ENCODE measurements at places on chromosomes 7 and 10.

- DNase-seq: no peak
Measured at GRCh38 chr7:63028376-63029206, 970.1 kb upstream of the ZNF722 start.

DNA sequence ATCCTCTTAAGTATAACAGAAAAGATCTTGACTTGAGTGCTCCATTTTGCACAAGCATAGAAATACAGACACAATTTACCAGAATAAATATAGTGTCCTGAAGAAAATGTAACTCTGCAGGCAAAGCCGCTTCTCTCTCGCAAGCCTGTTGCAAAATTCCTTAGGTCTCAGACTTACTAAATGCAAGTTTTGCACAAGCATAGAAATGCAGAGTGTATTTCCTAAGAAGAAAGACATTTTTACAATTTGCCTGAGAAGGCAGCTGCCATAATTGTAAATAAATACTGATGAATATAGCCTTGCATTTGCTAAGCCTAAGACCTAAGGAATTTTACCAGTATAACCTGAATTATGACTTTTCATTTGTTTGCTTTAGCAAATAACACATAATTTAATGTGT is 67.1 kb downstream of the AGMO start:
- no peak for DNase-seq

- no peak for DNase-seq
Measured at GRCh38 chr7:32062150-32062549, 8.1 kb downstream of the PDE1C start.

GRCh38 chr10:97063271-97063982 is 122.3 kb downstream of the SLIT1 start:
- no peak for DNase-seq

DNA sequence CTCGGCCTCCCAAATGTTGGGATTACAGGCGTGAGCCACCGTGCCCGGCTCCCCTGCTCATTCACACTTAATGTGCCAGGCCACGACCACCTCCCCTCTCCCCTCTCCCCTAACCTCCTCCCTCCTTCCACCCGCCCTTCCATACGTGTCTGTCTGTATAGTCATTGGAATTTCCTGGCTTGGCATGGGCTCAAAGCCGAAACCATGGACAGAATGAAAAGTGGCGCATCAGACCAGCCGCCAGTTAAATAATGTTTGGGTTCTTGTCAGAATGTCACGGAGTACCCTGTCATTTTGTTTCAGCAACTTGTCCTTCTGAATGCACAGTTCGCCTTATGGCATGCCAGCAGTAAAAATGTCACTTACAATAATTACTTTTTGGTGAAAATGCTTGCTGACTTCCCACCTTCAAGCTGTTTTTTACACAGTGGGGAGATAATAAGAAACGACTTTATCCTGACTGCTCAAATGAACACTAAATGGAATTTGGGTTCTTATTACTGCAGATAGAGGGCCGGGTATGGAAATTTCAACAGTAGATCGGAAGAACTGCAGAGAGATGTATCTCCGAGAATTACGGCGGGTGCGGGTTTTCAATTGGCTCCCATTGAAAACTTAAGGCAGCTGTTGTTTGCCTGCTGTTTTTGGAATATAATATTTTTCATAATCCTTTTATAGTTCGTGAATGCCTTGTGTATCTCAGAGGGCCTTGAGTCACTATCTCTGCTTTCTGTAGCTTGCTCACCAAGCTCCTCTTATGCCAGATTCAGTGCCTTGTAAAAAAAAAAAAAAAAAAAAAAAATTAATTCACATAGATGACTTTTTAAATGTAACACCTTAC is 65.5 kb upstream of the SH2B2 start:
- no peak for DNase-seq

DNA sequence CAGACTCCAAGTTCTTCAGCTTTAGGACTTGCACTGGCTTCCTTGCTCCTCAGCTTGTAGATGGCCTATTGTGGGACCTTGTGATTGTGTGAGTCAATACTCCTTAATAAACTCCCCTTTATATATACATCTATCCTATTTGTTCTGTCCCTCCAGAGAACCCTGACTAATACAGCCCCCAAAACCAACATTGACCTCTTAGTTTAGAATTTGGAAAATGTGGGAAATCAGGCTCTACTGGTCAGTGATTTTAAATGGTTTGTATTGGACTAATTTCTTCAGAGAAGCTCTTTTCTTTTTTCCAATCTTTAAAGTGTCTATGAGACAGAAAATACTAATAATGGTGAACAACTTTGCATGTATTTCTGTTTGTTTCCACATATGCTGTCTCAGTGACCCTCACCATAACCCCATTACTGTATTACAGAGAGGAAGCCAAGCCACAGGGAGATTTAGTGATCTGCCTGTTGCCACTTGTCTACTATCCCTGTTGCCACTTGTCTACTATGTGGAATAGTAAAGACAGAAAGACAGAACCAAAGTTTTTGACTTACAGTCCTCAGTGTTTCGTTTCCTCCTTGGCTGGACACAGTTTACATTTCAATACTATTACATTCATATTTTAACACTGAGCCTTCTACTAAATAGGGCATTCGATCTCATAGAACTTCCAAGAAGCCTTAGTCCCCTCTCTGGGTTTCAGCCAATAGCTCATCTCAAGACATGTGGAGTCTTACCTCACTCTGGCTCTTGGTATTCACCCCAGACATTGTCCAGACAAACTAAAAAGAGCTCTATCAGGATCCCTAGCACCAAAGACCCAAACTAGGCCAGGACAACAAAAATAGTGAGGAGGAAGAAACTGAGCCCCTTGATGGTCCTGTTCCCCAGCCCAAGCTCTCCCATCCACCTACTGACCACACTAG is 121.0 kb downstream of the AKR1D1 start:
- DNase-seq: no peak

DNA sequence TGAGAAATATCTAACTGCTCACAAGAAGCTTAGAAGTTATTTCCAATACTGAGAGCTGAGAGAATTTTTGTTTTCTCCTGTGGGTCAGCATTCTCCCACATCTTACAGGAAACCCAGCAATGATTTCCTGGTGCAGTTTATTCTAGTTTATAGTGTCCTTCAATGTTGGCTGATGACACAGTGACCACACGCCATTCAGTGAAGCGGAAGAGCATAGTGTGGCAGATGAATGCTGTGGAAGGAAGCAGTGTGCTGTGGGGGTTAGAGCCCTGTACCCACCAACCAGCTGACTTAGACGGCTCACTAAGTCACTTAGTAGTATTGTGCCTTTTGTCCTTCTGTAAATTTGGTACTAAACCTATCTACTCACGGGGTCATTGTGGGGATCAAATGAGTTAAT is 1.4 kb upstream of the TMEM26 start:
- no peak for DNase-seq

DNA sequence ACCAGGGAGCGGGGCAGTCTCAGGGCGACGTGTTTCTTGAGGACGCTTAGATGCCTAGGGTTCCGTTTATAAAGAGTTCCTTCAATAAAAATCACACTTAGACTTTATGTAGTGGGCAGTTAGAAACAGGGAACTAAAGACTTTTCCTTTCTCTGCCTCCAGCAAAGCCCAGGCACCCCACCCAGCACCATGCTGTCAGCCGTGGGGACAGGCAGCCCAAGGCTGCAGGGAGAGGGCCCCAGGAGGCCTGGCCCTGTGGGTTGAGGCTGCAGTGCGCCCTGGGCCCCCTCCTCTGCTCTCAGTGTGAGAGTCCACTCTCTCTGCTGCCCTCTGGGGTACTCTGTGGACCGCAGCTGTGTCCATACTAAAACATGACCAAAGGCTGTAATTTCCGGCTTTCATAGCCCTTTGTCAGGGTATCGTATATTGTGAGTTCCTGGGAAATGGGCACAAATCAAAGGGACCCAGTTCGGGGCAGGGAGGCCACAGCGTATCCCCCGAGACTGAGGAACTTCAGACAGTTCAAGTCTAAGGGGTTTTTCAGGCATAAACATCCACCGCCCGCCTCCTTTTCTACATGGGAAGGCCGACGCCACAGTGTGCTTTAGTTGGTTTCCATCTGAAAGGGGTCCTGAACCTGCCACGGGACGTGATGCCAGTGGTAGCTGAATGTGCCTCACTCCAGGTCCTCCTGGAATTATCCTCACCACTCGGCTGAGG is 59.7 kb downstream of the DNAJB6 start:
- DNase-seq: no peak

- no peak for DNase-seq
Measured at GRCh38 chr7:143016996-143017395, 9.9 kb downstream of the OR9A2 start.

GRCh38 chr7:23594879-23595604 is 2.1 kb upstream of the CCDC126 start:
- DNase-seq: no peak

DNA sequence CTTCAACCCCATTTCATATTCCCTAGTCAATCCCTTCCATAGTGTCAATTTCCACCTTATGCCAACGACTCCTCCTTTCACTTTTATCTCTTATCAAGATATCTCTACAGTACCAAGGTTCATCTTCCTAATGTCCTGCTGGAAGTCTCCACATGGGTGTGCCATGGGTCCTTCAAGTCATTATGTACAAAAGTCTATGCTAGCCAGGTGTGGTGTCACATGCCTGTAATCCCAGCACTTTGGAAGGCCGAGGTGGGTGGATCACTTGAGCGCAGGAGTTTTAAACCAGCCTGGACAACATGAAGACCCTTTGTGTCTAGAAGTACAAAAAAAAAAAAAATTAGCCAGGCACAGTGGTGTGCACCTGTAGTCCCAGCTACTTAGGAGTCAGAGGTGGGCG is 47.6 kb downstream of the PRTFDC1 start:
- no peak for DNase-seq

GRCh38 chr7:64863021-64863420 is 40.1 kb upstream of the ZNF273 start:
- no peak for DNase-seq

Measured in AG09309 (cell line).